ENCODE measurements at places on chromosomes 1 and 21.
A peak's percentile ranks its signal among the peaks of the same experiment; 100 is the strongest.

GRCh38 chr1:228293393-228293792, 85.5 kb downstream of the OBSCN start:
- no peak for DNase-seq

- no peak for DNase-seq
Observed at GRCh38 chr1:207397525-207397926, 56.6 kb upstream of the CR2 start.

GRCh38 chr21:29739176-29739575, 200.6 kb downstream of the GRIK1 start:
- no peak for DNase-seq

- DNase-seq = no peak
Observed at GRCh38 chr21:42733037-42733627, 79.7 kb downstream of the PDE9A start.

DNA sequence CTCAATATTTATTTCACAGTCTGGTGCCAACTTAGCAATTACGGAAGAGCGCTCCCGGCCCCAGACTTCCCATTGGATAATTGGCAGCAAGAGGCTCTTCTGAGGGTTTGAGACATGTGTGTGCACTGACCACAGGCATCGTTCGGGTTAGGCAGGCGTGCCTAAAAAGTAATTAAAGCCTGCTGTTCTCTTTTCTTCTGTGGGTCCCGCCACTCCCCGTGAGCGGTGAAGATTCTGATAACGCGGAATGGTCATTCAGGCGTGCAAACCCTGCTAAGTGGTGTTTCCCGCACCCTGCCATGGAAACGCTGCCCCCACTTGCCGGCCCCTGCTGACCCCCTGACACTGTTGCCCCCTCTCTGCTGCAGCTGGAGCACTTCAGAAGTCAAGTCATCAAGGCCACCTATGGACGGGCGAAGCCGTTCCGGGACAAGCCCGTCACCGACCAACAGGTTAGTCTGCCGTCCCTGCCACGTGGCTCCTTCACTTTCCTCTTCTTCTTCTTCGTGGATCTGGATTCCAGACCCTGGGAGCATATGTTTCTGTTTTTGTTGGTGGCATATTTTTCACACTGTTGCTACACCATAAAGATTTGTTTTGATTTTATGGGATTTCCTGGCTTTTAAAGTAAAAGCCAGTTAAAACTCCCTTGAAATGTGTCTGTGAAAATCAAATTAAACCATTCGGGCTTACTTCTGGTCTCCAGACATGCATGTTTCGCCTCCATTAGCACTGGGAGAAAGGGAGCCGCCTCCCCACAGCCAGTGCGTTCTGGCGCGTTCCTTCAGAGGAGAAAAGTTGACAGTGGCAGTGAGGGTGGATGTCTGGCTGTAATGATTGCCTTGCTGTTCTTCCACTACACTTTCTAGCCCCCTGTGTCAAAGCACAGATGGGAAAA, 79.9 kb downstream of the FHAD1 start:
- DNase-seq = peak; percentile 50

- no peak for DNase-seq
Observed at GRCh38 chr1:207093944-207094343, 5.3 kb downstream of the C4BPB start.

DNA sequence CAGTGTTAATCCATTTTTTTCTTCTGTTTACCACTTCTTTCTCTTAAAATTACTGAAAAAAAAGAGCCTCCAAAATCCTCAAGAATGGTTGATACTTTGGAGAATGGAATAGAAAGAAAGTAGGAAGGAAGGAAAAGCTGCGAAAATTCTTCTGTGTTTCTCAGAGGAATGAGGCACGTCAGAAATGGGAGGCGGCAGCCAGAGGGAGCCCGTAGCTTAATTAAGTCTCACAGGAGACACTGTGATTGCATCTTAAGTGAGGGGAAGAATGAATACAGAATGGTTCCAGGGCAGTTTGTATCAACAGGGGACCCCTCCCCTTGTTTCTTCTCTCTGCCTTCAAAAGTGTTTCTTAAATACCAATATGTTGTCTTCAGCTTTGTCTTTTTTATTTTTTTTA, 1099.5 kb downstream of the PLA2G4A start:
- DNase-seq = peak; percentile 44

DNA sequence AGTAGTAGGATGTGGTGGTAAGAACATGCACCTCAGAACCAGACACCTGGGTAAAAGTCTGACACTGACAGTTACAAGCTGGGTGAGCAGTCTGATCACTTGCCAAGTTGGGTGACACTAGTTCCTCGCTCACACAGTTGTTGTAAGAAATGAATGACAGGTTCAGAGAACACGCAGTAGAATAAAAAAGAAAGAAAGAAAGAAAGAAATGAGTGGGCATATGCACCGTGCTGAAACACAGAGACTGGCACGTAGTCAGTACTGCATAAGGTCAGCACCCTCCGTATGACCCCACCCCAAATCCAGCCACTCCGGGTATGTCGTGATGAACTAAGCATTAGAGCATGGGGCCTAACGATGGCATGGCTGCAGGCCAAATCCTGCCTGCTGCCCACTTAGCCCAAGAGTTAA, 90.6 kb downstream of the GLUL start:
- no peak for DNase-seq

DNA sequence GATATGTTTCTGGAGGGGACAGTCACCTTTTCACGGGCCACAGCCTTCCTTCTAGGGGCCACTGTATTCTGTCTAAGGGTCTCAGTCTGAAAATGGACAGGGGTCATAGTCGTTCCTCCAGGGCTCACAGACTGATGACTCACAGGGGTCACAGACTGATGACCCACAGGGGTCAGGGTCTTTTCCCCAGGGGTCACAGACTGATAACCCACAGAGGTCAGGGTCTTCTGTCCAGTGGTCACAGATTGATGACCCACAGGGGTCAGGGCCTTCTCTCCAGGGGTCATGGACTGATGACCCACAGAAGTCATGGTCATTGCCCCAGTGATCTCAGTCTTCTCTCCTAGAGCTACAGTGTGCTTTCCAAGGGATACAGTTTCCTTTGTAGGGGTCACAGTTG, 12.8 kb downstream of the OVGP1 start:
- no peak for DNase-seq

GRCh38 chr21:36034211-36034913, 26.0 kb downstream of the SETD4 start:
- no peak for DNase-seq

DNA sequence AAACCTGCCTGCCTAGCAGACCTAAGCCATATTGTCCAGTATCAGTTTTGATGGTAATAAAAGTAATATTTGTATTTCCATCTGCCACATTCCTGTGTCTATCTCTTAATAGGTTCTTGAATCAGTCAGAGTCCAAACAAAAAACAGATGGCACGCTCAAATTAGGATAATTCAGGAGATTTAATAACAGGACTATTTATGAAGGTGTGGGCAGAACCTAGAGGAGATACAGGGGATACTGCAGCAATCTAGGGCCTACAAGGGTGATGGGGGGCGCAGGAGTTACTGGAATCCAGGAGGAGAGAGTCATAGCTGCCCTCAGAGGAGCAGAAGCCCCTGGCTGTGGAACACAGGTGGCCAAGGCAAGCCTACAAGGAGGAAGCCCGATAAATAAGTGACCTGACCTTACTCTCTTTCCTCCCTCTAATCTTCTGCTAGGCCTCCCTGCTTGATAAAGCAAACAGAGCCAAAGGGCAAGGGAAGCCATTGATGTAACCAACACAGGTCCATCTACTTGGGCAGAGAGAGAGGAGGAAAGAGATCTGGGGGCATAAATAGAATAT, 11.9 kb upstream of the HYI start:
- DNase-seq = no peak

DNA sequence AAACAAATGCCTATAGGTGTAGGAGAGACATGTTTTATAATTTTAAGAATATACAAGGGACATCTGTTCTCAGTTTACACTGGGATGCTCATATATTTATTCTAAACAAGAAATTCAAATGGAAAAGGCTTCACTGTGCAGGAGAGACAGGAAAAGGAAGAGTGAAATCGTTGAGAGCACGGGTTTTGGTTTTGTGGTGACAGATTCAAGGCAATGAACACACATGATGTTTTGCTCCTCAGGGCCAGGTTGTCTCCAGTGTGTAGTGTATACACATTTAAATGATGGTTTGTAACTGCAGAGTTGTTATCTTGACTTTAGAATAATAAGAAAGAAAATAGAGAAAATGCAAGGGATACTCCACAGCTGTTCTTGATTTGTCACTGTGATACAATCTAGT, 73.7 kb downstream of the S1PR1 start:
- DNase-seq = no peak

DNA sequence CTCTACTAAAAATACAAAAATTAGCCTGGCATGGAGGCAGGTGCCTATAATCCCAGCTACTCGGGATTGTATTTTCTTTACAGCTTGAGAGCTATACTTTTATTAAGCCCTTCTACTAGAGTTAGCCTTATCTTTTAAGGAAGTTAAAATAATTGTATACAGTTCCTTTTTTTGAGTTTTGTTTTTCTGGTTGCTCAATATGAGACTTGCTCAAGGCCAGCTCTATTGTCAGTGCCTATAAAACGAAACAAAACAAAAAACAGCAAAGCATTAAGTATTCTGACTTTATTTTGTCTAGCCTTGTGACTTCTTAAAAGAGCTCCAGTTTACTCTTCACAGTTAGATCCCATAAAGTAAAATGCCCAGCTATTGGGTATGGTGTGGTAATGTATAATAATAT, 17.2 kb downstream of the PKN2 start:
- DNase-seq = no peak

DNA sequence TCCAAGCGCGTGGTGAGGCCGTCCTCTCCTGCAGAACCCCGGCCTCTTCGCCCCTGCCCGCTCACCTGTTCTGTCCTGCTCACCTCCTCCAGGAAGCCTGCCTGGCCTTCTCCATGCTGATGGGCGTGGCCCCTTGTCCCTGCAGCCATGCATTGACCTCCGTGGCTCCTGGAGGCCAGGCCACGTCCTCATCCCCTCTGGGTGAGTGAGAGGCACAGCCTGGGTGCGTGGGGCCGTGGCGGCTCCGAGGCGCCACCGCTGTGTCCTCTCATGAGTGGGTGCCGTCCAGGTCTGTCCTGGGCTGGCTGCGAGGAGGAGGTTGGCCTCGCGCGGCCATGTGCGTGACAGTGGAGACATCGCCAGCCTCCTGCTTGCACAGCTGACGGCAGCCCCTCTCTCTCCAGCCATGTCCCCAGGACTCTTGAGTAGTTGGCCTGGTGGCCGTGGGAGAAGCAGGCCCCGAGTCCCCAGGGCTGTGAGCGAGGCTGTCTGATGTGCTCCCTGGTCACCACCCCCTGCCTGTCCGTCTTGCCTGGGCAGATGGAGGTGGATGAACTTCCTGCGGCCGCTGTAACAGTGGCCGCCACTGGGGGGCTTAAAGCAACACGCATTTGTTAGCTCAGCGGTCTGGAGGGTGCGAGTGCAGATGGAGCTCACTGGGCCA, 58.1 kb downstream of the PRKCZ start:
- peak; percentile 33 for DNase-seq

DNA sequence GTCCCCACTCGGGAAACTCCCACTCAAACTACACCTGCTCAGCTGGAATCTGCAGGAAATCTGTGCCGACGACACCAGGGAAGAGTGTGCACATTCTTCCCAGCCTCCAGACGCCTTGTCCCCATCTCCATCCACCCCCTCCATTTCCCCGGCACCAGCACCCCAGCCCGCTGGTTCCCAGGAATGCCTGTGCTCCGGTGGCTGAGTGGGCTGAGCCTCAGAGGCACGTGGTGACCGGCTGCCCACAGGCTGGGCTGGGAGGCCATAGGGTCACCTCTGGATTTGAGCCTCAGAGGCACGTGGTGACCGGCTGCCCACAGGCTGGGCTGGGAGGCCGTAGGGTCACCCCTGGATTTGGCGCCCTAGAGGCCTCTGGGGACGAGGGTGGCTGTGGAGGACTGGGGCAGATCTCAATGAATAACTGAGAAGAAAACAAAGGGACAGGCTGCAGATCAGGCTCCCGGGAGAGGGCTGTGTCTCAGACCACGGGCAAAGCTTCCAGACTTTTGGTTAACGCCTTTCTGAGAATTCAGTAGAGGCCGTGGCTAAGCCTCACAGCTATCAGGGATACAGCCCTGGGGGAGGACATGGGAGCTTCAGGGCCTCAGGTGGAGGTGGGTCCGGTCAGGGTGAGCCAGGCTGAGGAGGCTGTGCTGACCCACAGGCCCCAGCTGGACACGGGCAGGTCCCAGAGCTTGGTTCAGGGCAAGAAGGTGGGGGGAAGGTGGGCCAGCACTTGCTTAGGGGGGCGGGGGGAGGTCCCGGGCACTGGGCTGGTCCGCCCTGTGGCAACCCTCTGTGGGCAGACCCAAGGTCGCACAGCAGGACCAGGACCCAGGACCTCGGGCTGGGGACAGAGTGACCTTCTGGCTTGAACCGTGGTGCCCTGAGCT, 17.3 kb upstream of the TTLL10 start:
- DNase-seq = no peak

DNA sequence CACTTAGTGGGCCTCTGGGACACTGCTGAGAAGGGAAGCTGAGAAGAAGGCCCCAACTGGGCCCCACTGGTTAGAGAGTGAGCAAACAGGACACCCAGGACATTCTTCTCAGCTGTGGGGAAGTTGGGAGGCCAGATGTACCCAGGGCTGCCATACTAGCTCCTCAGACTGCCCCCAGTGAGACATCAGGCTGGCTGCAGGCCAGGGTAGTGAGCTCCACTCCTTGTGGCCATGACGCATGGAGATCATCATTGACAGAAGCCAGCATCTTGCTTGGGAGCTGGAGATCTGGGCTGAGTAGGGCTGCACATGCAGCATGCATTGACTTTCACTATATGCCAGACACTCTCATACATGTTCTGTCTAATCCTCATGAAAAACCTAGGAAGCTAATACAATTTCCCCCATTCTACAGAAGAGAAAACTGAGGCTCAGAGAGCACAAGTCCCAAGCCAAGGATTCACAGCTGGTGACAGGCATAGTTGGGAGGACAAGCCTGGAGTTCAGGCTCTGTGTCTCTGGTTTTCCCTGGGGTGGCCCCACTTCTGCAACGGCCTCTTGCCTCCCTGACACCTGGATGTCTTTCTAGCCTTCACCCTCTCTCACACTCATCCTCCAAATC, 24.1 kb upstream of the MYCL start:
- no peak for DNase-seq
